ENCODE measurements at places on chromosomes 6 and 20.

DNA sequence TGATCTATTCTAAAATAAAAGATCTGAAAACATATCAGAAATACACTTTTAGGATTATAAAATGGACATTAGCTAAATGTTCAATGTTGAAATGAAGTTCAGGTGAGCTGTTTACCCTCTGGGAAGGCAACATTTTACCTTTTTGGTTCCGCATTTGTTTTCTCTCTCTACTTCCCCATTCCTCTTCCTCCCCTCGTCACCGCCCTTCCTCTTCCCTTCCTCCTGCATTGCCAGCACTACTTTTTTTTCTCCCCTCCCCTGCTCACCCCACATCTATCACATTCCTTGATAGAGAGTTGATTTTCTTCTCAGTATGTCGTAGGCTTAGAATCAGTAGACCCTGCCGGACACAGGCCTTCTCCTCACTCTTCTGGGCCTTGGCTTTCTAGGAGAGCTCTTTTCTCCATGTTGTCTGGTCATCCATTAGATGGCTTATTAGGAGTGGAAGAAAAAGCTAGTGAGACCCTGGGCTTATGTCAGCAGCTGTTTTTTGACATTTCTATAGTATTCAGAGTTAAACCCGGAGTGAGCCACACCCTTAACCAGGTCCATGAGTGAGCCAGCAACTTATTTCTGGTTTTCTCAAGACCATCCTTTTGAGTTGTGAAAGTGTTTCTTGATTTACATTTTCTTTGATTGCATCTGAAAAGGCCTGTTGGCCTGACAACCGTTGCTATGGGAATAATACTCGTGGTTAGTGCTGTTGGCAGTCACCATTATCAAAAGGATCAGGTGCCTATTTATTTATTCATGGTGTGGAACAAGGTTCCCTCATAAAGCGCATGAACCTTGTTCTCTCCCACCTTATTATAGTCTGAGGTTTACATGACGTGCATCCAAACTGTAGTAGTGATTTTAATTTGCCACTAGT lies 90.9 kb downstream of the DTD1 start:
- DNase-seq, result no peak

DNA sequence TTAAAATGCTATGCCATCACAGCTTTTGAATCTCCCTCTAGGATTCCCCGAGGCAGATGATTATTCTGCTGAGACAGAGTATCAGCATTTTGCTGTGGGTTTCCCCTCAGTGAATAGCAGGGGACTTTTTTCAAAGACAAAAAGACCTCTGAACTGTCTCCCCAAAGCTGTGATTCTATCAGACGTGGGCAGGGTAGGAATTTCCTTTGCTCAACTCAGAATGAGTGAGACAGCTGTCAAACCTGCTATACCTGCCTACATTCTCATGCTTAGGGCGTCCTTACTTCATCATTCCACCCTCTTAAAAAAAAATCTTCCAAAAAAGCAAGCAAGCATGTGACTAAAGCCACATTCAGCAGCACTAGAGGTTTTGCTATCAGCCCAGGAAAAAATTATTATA lies 147.6 kb upstream of the FAM83B start:
- DNase-seq, result no peak

- DNase-seq, result no peak
Observed at GRCh38 chr20:33328157-33329137, 45.4 kb downstream of the BPIFB1 start.

DNA sequence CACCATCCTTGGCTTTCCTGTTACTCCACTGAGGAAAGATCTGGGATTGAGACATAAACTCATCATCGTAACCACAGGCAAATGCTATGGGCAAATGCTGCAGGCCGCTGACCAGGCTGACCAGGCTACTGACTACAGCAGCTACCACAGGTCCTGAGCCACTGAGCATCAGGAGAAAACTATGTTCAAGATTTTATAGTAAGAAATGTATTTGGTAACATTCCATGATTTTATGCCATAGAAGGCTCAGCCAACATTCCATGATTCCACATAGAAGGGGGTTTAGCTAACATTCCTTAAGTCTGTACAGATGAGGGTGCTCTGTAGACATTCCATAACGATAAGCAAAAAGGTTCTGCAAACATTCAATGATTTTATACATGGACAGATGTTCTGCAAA lies 16.1 kb upstream of the B4GALT5 start:
- no peak for DNase-seq

- DNase-seq, result no peak
Observed at GRCh38 chr20:45432294-45432693, 16.4 kb downstream of the PIGT start.

GRCh38 chr20:54140067-54140466 lies 33.7 kb downstream of the CYP24A1 start:
- no peak for DNase-seq

DNA sequence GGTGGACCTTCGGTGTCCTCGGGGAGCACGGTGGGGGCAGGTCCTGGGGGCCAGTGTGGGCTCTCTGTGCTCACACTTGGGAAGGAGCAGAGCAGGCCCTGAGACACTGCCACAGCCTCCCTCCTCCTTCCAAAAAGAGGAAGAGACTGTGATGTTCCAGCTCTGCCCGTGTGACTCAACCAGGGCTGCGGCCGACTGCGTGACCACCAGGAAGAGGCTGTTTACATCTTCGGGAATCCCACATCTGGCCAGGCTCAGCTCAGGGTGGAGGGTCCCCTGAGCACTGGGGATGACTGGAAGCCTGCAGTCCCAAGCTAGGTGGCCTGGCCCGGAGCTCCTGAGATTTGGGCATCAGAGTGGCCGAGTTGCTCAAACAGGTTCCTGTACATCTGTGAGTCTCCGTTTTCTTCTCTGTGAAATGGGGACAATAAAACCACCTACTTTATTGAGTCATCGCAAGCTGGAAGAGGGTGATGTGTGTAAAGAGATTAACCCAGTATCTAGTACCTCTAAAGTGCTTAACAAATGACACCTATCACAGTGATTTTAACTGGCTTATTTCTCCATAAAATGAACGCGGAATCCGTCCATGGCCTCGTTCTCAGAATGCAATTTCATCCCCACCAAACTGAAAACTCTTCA lies 242.1 kb downstream of the DLL1 start:
- peak; percentile 62 for DNase-seq

- DNase-seq, result no peak
Observed at GRCh38 chr6:14379568-14379967, 262.0 kb downstream of the CD83 start.

- DNase-seq, result no peak
Observed at GRCh38 chr20:34082232-34082887, 29.7 kb downstream of the EIF2S2 start.

DNA sequence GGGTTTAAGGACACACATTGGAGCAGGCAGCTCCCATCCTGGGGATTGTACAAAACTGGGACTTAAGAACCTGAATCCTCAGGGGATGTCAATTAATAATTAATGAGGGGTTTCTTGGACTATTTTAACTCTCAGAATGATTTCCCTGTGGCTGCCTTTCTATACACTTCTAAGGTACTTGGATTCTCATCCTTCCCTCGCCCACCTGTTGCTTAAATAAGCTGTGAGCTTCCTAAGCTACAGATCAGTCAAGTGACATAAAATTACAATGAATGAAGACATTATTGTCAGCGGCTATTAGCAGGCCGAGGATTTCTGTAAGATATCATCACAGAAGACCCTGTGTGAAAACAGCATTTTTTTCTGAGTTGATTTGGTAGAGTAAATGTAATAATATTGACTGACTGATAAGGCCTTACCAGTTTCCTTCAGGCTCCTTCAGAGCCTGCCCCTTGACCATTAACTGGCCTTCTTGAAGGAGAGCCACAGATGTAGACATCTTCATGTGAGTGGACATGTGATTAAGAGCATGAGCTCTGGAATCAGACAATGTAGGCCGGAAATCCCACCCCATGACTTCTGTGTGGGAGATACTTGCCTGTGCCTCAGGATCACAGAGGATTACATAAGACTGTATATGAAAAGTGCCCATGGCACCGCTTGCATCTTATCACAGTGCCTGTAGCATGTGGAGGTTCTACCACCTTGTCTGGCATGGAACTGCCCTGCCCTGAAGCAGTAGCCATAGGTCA lies 101.7 kb downstream of the TULP4 start:
- no peak for DNase-seq

GRCh38 chr6:3913077-3913957 lies 64.1 kb downstream of the FAM50B start:
- DNase-seq, result no peak

- DNase-seq, result no peak
Observed at GRCh38 chr6:166567813-166568212, 18.7 kb downstream of the RAMACL start.

DNA sequence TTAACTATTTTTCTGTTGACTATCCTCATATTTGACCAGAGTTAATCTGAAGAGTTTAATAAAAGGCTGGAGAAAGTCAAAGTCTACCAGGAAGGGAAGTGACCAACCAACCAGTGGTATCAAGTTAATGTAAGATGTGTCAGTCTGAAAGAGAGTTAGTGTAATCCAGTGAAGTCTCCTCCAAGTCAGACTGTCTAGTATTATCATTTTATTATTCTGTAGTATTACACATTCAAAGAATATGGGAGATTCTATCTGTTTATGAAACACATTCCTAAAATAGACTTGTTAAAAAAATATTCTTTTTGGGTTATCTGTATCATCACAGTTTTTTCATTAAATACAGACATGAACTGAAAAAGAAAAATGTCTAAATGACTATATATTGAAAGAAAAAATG lies 194.4 kb downstream of the BTBD9 start:
- no peak for DNase-seq

GRCh38 chr20:3483309-3483708 lies 12.5 kb downstream of the ATRN start:
- no peak for DNase-seq

- DNase-seq, result no peak
Observed at GRCh38 chr20:24185791-24186190, 197.2 kb upstream of the GGTLC1 start.

All from mucosa of descending colon (tissue), 3 donors.